Stimulated activated CD4-positive, alpha-beta T cell treated with anti-CD3 and anti-CD28 coated beads, Interleukin-15, amount 100 ng/mL, for 48 hours (primary cell): ENCODE measurements at places on chromosomes 12 and 14.

GRCh38 chr14:50985124-50985858 is 41.0 kb upstream of the PYGL start:
- no peak for DNase-seq

GRCh38 chr14:30214461-30215090 is 286.9 kb upstream of the PRKD1 start:
- no peak for DNase-seq

- peak; percentile 25 for DNase-seq
Observed at GRCh38 chr12:117025481-117026151, 73.6 kb downstream of the TESC start.

- no peak for DNase-seq
Observed at GRCh38 chr14:89427426-89428172, 10.6 kb upstream of the FOXN3 start.

DNA sequence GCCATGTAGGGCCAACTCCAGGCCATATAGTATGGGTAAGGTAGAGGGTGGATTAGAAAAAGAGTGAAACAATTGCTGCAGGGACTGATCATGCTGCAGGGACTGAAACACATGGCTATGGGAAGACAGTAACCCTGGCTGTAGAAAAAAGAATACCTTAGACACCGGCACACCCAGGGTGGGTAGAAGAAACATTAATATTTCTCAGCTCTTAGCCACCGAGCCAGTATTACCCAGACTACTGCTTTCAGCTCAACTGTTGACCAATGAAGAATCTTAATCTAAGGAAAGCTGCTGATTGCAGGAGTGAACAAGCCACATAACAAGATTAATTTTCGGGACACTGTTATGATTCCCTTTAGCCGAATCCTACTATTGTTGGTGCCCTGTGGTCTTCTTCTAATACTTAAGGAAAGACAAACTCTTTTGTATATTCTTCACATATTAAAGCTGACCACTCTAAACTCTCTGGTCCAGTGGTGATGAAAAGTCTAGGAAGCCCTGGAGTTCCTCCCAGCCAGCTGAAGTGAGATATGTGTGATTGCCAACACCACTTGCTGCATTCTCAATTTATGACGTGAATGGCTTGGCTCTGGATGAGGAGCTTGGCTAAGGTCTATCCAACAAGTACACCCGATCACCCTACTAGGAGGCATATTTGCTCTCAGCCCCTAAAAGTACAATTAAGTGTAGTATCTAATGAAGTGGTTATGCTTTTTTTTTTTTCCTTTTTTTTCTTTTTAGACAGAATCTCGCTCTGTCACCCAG is 69.2 kb downstream of the NOVA1 start:
- no peak for DNase-seq

DNA sequence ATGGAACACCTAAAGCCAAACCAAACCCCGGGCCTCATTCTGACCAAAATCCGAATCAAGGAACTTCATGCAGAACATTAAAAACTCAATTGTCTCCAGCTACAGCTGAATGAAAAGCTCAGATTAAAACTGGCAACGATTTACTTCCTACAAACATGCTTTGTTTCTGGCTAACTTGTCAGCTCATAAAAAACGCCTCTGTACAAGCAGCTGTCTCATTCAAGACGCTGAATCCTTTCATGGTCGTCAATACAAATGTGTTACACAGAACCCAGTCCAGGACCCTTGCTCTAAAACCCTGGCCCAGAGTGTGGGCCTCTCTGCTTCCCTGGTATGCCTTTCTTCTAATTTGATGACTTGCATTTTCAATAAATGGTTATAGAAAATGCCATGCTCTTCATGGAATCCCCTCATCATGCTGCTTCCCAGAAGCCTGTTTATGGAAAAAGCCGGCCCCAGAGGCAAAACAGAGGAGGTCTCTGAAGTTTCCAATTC is 183.1 kb downstream of the PHLDA1 start:
- DNase-seq = no peak

GRCh38 chr14:91835197-91835919 is 32.0 kb downstream of the TC2N start:
- DNase-seq = no peak

GRCh38 chr14:88683119-88683518 is 109.6 kb downstream of the EML5 start:
- no peak for DNase-seq

GRCh38 chr14:56149151-56149550 is 30.9 kb downstream of the PELI2 start:
- no peak for DNase-seq

- no peak for DNase-seq
Observed at GRCh38 chr14:32080001-32080510, 3.0 kb downstream of the ARHGAP5 start.

DNA sequence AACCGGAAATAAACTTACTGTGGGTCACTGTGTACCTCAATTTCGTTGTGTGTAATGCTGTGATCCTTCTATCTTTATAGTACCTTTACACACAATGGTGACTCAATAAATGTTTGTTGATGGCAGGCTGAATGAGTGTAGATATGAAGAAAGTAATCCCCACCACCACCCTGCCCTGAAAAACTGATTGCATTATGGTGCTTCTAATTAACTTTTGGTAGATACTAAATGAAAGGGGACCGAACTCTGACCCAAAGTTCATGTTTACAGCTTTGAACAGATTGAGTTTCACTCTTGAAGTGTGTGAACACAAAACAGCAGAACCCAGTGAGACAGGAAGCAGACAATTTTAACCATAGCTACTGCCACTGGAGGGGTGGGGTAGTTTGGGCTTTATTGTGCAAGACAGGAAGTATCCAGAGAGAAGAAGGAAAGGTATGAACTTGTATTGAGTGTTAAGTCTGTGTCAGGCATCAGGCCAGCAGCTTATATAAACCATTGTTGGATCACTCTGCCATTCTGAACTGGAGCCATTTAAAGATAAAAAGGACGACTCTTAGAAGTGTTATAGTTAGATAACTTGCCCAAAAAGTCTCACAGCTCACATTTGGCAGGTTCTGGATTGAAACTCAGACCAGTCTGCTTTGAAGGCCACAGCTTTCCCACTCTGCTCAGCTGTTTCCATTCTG is 197.0 kb upstream of the AMIGO2 start:
- DNase-seq = peak; percentile 29

DNA sequence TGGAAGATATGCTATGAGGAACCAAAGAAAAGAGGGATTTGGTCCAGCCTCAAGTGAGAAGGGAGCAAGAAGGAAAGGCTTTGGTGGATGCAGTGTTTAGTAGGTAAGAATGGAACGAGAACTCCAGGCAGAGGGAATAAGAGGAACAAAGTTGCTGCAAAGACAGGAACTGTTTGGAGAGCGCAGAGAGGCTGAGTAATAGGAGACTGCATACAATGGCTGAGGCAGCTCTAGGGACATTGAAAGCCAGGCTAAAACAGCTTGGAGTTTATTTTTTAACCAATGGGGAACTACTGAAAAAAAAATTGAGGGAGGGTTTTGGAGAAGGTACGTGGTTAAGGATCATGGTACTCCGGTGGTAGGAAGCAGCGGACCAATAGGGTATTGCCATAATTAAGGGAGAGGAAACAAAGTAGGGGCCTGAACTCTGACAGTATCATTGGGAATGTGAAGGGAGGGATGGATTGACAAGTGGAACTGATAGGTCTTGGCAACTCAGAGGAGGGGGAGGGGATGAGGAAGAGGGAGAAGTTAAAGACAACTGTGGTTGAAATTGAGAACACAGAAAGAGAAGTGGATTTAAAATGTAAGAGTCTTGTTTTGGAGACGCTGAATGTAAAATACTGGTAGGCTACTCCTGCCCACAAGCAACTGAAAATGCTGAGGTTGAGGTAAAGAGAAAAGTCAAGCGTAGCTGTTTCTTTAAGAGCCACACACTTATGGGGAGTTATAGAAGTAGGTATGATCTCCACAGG is 4.8 kb downstream of the ASCL4 start:
- no peak for DNase-seq

- DNase-seq = no peak
Observed at GRCh38 chr14:91844029-91844428, 23.3 kb downstream of the TC2N start.

- no peak for DNase-seq
Observed at GRCh38 chr14:101235335-101236103, 325.8 kb upstream of the DIO3 start.

GRCh38 chr12:106893451-106893850 is 62.3 kb upstream of the TMEM263 start:
- DNase-seq = no peak
